ENCODE measurements at places on chromosomes 4 and X.

DNA sequence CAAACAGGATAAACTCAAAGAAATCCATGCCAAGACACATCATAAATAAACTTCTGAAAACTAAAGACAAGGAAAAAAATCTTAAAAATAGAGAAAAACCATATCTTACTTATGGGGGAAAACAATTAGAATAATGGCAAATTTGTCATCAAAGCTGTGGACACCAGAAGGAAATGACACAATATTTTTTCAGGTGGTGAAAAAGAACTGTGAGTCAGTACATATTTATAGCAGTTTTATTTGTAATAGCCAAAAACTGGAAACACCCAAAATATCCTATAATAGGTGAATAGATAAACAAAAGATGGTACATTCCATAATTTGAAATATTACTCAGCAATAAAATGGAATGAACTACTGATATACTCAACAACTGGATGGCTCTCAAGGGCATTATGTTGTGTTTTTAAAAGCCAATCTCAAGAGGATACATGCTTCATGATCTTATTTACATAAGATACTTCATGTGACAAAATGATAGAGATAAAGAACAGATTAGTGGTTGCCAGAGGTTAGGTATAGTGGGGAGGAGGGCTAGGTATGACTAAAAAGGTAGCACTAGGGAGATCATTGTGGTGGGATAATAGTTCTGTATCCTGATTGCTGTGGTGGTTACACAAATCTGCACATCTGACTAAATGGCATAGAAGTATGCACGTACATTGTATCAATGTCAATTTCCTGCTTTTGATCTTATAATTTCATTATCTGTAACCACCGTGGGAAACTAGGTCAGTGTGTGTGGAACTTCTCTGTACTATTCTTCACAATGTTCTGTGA is 191.9 kb downstream of the PPP1R2C start:
- no peak for DNase-seq

DNA sequence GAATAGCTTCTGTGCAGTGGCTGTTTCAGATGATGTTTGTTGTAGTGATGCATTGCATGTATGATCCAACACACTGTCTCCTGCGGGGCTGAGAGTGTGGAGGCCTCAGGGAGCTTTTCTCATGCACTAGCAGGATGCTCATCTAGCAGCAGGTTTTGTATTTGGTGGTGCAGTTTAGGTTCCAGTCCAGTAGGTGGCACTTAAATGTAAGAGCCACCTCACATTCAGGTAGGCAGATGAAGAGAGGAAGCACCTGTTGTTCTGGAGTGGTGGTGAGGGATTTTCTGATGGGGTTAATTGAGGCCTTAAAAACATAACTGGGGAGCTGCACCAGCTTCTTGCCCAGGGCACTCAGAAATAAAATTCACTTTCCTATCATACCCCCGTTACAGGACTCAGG is 300.9 kb downstream of the SPIN4 start:
- no peak for DNase-seq

- DNase-seq = peak; percentile 4
These were observed 1639.6 kb upstream of the PCDH10 start for GRCh38 chr4:131509521-131509920.

DNA sequence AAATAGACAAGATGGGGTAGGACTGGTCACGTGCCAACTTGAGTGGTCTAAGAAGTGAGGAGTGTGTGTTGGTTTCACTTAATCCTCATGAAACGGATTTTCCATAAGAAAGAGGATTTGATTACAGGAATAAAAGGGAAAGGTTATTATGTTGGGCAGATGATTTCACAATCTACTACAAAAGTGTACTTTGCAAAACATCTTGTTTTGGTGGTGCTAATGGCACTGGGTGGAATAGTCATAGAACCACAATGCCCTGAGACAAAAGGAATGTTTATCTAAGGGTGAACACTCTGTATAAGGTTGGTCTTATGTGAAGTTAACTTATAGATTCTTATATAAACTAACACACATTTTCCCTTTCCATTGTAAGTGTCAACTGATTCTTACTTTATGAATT is 45.6 kb downstream of the GLUD2 start:
- no peak for DNase-seq

GRCh38 chrX:72009731-72010130 is 99.1 kb downstream of the NHSL2 start:
- DNase-seq = no peak

All from stromal cell of bone marrow (primary cell).